Frontal cortex (tissue), 4 donors: ENCODE measurements at places on chromosomes 5 and 9. TPM values are rescaled to one million over a fixed set of nuclear protein-coding genes. Genes with fewer than 3 reads are reported as not detected.

GRCh38 chr5:61256474-61256873 lies 75.6 kb upstream of the ZSWIM6 start:
- no peak for DNase-seq

DNA sequence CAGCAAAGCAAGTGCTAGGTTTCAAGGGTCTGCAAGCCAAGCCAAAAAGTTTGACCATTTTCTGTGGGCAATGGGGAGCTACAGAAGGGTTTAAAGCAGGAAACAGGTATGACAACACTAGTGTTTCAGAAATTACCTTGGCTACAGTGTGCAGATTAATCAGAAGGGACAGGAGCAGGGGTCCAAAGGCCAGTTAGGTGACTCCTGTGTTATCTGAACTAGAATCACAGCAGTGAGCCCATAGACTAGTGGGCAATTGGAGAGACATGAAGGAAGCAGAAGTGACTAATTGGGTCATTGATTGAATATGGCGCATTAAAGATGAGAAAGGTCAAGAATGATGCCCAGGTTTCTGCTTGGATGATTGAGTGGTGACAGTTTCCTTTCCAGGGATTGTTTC lies 41.4 kb upstream of the TGFBR1 start:
- no peak for DNase-seq

DNA sequence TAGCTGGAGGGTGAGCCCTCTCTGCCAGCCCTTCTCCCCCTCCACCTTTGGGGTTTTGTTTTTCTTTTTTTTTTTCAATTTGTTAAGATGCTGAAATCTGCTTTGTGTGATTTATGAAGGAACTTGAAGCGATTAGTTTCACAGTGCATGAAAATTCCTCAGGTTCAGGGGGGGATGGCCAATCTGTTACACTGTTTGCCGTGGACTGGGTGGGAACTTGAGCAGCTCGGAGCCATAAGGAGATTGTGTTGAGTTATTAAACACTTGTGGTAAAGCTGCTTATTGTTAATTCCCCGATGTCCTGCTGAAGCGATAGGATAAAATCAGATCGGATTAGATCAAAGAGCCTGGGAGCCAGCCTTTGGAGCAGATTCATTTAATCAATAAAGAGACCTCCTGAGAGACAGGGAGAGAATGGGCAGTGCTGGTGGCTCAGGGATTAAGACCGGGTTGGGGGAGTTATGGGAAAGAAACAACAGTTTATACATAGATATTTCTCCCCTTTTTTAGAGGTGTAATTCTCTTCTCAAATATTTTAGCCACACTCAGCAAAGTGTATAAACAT lies 105.8 kb upstream of the SPATA31D4 start:
- no peak for DNase-seq

OR13D1 gene
- not detected for total RNA-seq

MAMDC2 gene
- 2.0 TPM for total RNA-seq
